ENCODE measurements at places on chromosomes 12 and 14. TPM values are rescaled to one million over a fixed set of nuclear protein-coding genes. Genes with fewer than 3 reads are reported as not detected.
A peak's percentile ranks its signal among the peaks of the same experiment; 100 is the strongest.

Gene TPI1
- total RNA-seq = 1,086 TPM

Gene KRT5
- not detected for total RNA-seq

GRCh38 chr12:29198901-29199300 is 49.8 kb downstream of the FAR2 start:
- DNase-seq = no peak

DNA sequence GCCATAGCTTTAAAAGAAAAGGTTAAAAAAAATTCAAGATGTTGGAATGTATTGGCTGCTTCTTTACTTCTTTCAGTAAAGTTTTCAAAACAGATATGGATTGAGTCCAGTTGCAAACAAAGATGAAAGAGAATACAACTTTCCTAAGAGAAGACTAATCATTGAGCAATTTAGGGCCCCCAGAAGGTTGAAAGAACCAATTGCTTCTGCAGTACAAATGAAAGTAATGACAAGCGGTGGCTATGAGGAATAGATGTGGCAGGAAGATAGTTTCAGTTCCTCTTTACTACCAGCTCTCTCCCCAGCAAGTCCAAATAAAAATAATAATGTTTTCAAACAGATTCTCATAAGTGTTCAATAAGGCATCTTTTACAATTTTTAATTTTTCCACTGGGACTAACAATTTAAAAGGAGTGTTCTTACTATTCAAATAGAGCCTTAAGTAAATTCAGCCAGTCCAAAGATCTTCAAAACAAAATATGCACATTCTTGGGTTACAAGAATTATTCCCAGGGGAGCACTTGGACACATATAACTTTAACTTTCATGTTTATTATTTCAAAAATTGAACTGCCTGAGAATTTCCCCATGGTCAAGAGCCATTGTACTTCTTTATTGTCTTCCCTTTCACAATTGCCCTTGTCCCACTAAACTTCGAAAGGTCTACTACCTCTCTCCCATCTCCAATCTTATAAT is 62.3 kb upstream of the PPP1R12A start:
- DNase-seq = no peak

- DNase-seq = no peak
These were observed 23.0 kb downstream of the PDE6H start for GRCh38 chr12:14995583-14996425.

DNA sequence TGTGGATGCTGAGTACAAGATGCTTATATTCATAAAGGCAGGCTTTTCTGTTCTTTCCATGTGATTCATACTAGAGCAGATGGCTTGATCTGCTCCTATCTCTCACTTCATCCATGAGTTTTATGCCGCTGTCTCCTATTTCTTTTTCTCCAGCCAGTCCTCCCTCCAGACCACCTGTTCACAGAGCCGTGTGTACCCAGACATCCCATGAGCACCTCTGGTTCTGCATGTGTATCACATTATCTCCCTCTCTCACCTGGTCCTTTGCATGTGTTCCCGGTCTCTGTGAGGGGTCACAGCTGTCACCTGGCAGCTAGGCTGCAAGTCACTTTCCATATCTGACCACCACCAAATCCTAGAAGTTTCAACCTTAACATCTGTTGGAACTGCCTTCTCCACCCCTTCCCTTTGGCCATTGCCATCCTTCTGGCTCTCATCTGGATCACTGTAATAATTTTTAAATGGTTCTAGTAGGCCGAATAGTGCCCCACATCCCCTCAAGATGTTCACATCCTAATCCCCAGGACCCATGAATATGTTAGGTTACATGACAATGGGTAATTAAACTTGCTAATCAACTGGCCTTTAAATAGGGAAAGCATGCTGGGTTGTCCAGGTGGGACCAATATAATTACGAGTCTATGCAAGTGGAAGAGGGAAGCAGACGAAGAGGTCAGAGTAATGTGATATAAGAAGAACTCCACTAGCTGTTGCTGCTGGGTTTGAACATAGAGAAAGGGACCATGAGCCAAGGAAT is 168.1 kb downstream of the SNAPC1 start:
- no peak for DNase-seq

- DNase-seq = no peak
These were observed 50.1 kb downstream of the SLC25A21 start for GRCh38 chr14:37122288-37122687.

GRCh38 chr12:65306366-65307168 is 28.1 kb downstream of the MSRB3 start:
- no peak for DNase-seq

GRCh38 chr14:69335371-69335771 is 62.7 kb downstream of the ERH start:
- DNase-seq = peak; percentile 70

DNA sequence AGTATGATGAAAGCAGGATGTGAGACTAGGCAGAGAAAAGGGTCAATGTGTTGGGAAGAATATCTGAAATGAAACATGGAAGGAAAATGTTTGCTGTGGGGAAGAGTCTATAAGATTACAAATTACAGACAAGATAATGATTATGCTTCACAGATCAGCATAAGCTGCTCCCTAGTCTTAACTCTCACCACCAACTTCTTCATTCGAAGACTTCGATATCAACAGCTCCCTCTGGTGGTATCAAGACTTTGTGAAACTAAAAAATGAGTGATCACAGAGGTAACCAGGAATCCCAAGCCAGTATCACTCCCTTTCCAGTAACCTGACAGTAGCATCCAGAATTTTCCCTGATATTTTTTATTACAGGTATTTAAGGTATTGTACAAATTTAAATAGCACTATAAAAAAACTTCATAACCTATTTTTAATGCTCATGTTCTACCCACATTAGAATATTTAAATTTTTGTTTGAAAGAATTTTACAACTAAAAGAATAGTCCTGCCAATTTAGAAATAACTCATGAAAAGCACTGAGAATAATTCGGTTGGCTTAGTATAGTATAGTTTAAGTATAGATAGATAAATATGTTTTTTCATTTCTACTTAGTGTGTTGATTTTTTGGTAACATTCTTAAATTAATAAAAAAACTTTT is 84.4 kb downstream of the C2CD5 start:
- DNase-seq = no peak

DNA sequence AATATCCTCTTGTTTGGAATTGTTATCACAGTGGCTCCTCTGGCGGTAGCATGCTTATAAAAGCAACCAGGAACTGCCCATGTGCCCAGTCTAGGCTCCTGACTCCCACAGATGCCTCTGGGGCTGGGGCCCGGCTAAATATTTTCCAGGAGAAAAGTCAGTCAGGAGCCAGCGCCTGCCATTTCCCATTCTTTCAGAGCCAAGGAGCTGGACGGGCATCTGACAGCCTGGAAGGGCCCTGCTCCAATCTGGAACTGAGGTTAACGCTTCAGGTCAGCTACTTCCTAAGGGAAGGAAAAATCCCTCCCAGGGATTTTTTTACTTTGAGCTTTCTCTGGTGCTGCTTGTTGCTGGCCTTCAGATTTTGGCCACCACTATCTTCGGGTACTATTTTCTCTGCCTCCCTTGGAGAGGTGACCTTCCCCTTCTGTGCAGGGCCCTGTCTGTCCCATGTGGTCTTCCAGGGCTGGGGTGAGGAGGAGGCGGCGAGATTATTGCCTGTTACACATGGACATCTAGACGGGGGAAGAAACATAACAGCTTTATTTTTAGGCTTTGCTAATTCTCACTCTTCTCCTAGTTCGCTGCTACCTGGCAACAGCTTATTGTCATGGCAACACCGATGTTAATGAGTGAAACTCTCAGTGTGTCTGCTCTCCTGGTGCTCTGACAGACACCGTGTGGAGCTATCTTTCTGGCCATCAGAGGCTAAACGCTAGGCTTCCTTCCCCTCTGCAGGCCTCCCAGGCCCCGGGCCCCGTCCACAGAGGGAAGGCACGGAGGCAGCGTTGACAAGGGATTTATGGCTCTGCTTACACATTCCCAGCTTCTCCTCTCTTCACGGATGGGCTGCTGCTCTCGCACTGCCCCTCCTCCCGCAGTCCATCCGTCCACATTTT is 160.4 kb downstream of the CACNA1C start:
- DNase-seq = no peak

GRCh38 chr12:66296176-66296683 is 6.1 kb upstream of the HELB start:
- DNase-seq = no peak

GRCh38 chr12:110337912-110338710 is 57.1 kb downstream of the ATP2A2 start:
- no peak for DNase-seq

GRCh38 chr14:106269451-106270204 is 743.2 kb downstream of the TMEM121 start:
- DNase-seq = no peak

DNA sequence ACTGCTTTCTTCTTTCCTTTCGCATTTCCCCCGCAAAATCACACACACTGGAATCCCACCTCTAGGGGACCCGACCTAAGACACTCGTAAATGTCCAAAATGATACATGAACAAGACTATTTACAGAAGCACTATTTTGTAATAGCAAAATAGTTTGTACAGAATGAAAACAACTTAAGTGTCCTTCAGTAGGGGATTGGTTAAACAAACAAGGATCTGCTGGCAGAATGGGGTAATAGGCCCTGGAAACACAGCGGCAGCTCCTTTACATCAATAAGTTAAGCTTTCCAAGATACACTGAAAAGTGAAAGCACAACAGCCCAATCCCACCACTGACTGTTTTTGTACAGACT is 48.8 kb downstream of the LTBP2 start:
- no peak for DNase-seq
